ENCODE measurements at places on chromosomes 13 and 19.

DNA sequence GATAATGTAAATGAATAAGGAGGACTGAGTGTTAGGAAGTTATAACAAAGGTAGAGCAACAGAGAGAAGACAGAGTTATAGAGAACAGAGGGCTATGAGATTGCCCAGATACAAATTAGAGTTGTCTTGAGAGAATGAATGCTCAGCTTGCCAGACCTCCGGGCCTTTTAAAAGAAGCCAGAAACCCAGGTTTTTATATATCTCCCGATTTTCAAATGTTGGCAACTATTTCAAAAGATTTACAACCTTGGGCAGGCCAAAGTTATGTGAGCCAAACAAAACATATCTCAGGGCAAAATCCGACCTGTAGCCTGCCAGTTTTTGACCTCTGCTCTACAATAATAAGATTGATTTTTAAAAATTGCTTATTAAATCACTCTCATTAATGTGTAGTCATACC is 573.1 kb upstream of the SLC10A2 start:
- no peak for DNase-seq

DNA sequence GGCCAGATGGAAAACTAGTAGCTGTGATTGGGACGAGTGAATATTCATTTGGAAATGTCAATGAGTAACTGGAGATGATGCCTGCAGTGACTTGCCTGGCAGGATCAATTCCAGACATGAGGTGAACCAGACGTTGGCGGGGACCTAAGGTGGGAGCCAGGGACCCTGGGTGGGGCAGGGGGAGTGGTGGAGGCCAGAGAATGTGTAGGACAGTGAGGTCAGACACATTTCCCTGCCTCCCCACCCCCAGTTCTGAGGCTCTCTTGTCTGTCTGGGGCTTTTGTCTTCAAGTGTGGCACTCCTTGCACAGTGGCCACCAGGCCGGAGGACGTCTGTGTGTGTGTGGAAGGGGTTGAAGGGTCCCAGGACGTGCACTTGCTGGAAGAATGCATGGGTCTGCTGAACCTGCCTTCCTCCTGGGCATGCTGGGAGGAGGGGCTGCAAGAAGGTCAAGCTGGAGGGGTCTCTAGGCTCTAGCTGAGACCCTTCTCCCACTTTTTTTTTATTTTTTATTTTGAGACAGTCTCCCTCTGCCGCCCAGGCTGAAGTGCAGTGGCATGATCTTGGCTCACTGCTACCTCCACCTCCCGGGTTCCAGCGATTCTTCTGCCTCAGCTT is 51.6 kb downstream of the CHST8 start:
- no peak for DNase-seq

DNA sequence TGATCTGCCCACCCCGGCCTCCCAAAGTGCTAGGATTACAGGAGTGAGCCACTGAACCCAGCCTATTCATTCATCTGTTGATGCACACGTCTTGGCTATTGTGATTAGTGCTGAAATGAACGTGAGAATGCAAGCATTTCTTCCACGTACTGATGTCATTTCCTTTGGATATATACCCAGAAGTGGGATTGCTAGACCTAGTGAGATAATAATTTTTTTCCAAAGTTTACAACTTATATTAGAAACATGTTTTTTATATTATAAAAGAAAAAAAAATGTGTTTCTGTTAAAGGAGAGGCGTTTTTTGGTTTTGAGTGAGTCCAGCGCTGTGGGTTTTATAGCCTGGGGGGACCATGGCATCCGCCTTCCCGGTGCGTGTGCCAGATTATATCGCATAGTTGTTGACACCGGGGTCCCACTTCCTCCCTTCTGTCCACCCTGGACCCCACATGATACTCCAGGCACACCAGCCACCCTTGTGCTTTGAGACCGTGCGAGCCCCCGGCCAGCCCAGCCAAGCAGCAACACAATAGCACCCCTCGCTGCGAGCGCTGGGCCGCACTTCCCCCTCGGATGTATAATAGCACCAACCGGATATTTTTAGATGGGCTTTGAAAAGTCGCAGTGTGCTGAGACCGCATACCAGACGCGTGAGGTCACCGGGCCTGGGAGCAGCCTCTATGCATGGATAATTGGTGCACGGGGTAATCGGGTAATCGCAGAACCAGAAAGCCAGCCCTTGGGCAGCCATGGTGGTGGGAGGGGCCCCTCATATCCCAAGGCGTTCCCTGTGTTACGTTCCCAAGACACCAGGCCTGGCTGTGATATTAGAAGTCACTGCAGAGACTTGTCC is 59.6 kb downstream of the MYO9B start:
- peak; percentile 78 for DNase-seq

DNA sequence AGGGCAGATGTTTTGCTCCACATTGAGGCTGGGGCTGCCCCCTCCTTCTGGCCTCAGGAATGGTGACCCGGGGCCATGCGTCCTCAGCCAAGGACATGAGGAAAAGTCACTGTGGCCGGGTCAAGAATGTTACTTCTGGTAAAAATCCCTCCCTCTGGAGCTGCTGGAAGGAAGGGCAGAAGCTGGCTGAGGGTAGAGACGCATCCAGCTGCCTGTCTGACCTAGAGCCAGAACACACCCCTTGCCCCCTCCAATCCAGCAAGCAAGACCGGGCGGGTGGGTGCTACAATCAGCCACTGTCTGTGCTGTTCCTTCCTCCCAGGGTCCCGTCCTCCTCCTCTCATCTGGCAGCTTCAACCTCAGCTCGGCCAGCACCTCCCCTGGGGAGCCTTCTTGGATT is 59.0 kb downstream of the PTPRS start:
- DNase-seq, result no peak

- DNase-seq, result peak; percentile 93
These were observed 1263.1 kb downstream of the PCDH9 start for GRCh38 chr13:65966991-65967451.

DNA sequence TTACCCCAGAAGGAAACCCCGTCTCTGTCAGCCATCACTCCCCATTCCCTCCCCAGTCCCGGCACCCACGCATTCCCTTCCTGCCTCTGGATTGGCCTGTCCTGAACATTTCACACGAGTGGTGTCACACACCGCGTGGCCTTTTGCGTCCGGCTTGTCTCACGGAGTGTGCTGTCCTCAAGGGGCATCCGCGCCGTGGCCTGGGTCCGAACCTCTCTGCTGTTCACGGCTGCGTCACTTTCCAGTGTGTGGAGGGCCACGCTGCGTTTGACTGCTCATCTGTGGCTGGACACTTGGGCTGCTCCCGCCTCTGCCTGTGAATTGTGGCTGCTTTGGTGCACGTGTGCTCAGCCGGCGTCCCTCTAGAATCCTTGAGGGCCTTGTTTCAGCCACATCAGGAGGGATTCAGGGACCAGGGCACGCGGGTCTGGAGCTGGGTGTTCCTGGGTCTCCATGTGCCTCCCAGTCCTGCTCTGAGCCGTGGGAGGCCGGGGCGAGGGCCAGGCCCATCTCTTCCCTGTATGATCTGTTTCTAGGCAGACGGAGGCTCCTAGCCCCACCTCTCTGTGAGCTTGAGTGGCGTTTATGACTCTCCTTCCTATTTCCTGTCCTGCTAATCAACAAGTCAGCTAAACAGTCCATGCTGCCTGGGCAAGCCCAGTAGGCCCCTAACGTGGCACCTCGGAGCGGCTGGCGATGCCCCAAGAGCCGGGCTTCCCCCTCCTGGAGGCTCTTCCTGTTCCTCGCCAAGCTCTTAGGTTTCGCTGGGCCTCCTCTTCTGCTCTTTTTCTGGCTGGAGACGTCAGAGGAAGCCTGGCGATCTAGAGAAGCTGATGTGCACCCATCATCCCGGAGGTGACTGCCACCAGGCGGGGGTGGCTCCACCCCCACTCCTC is 8.1 kb downstream of the STK11 start:
- no peak for DNase-seq

GRCh38 chr13:81671064-81671463 is 1330.1 kb upstream of the SPRY2 start:
- no peak for DNase-seq

- DNase-seq, result peak; percentile 77
These were observed at the start of gene ATP8B3 for GRCh38 chr19:1811942-1812425. Gene ATP8B3, minus strand, starts transcription at chr19:1812276. Its CDS starts 540 bp downstream, at chr19:1811736.

- no peak for DNase-seq
These were observed at the start of gene ITGBL1 for GRCh38 chr13:101452519-101453485. Gene ITGBL1, plus strand, starts transcription at chr13:101452675. Its CDS starts 159 bp downstream, at chr13:101452834.

DNA sequence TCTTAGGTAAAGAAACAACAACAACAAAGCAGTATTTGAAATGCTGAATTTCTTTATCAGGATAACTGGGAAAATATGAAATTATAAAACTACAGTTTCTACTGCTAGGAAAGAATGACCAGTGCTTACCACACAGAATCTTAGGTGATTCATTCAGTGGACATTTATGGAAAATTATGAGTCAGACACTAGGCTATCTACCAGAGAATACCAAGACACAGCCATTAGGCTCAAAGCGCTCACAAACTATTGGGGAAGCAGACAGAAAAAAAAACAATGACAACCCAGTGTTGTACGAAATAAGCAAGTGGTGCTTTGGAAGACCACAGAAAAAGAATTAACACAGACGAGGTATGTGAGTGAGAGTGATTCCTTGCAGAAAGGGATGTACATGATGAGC is 1019.5 kb downstream of the PCDH9 start:
- no peak for DNase-seq

DNA sequence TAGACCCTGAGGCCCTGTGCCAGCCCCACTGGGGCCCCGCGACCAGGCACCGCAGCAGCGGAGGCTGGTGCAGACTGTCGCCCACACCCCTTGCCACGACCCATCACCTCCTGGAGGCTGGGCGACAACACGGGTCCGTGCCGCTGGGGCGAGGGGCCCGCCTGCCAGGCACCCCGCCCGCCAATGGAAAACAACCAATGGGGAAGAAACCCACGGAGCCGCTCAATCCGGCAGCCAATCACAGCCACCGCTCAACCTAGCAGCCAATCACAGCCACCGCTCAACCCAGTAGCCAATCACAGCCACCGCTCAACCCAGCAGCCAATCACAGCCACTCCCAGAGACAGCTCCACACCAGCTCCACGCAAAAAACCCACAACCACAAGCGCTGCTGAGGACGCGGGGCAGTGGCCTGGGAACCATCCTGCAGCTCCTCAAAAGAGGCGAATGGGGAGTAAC is 29.7 kb downstream of the GPX4 start:
- peak; percentile 50 for DNase-seq

DNA sequence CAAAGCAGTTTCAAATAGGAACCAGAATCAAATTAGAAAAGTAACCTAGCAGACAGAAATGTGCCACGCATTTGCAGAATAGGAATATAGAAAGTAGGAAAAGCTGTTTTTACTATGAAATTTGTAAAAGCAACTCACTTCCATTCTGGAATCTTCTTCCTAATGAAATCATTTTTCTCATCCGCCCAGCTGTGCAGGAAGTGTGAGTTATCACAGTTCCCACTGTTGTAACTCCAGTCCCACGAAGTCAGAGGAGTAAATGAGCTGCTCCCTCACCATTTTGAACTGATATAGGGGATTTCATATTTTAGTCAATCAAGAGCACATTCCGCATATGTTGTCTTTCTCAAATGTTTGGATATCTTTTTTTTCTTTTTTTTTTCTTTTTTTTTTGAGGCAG is 230.8 kb downstream of the TBC1D4 start:
- no peak for DNase-seq

DNA sequence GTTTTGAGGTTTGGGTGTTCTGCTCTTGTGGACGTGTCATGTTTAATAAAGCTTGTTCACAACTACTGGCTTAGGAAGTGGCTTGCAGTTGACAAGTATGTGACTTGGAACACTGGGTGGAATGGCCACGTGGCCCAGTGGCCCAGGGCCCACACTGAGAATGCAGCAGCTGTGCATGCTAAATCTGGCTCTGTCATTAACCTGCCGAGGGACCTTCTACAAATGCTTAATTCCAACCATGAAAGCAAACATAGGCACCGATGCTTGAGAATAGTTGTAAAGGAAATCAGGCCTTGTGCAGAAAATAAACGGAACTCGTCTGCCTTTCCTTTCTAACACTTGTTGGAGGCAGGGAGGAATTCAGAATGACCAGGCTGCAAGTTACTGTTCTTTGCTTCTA is 11.6 kb upstream of the CLDN10 start:
- DNase-seq, result no peak

GRCh38 chr19:46191972-46192371 is 37.6 kb upstream of the IGFL1 start:
- DNase-seq, result no peak

GRCh38 chr13:110123041-110123809 is 183.7 kb downstream of the COL4A1 start:
- DNase-seq, result no peak

- no peak for DNase-seq
These were observed 32.8 kb downstream of the ATP12A start for GRCh38 chr13:24713022-24713421.

GRCh38 chr19:1235625-1236538 is 1.9 kb downstream of the CBARP start:
- DNase-seq, result no peak

DNA sequence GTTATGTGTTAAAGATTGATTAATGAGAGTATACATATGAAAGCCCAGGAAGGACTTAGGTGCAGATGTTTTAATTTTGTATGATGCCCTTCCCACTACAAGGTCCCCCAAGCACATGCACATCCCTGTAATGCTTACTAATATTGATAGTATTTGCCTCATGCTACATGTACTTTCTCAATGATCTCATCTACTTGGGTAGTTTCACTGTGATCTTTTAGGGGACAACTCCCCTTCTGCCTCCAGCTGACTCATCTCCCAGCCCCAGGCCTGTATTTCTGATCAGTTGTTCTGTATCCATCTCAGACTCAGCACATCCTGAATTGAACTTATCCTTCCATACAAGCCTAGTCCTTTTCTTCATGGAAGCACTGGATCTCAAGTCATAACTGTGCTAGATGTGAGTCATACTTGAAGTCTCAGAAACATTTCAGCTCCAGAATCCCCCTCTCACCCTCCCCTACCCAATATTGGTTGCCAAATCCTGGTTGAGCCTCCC is 49.4 kb upstream of the INTS6 start:
- DNase-seq, result no peak
